Stimulated activated CD4-positive, alpha-beta T cell treated with anti-CD3 and anti-CD28 coated beads, Interleukin-15, amount 100 ng/mL, for 48 hours (primary cell): ENCODE measurements at places on chromosomes 2 and 18.
A peak's percentile ranks its signal among the peaks of the same experiment; 100 is the strongest.

- no peak for DNase-seq
Measured at GRCh38 chr2:61970807-61971556, 65.5 kb downstream of the COMMD1 start.

GRCh38 chr2:66432801-66433694, 1.9 kb upstream of the MEIS1 start:
- DNase-seq, result no peak

DNA sequence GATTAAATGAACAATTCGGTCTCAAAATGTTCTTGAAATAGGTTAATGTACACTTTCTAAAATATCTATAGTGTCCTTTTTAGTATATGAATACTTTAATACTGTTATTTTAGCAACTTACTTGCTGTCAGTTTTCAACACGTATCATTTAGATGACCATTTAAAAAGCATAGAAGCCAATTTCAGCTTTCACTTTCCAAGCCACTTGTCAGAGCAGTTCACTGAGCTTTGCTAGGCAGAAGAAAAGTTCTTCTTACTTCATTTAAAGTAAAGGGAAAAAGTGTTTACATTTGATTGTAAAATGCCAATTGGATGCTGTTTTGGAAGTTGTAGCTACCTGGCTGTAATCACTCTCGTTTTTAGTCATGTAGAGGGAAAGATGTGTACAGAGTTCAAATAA, 126.0 kb downstream of the KCNH7 start:
- no peak for DNase-seq

GRCh38 chr18:38526922-38527321, 961.3 kb upstream of the CELF4 start:
- no peak for DNase-seq

DNA sequence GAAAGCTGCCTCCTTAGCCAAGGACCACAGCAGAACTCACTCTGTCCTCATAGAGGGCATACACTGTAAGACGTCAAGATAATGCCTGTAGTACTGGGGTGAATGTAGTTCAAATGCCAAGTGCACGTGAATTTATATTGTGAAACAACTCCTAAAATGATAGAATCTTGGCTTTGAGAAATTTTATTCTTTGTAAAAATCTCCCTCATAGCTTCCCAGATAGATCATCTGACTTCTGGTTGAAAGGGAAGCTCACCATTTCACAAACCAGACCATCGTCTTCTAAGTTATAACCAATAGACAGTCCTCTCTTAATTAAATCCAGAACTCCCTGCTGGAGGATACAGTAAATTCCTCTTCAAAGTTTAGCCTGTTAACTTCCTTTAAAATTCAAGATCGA, 110.9 kb upstream of the MSTN start:
- no peak for DNase-seq

DNA sequence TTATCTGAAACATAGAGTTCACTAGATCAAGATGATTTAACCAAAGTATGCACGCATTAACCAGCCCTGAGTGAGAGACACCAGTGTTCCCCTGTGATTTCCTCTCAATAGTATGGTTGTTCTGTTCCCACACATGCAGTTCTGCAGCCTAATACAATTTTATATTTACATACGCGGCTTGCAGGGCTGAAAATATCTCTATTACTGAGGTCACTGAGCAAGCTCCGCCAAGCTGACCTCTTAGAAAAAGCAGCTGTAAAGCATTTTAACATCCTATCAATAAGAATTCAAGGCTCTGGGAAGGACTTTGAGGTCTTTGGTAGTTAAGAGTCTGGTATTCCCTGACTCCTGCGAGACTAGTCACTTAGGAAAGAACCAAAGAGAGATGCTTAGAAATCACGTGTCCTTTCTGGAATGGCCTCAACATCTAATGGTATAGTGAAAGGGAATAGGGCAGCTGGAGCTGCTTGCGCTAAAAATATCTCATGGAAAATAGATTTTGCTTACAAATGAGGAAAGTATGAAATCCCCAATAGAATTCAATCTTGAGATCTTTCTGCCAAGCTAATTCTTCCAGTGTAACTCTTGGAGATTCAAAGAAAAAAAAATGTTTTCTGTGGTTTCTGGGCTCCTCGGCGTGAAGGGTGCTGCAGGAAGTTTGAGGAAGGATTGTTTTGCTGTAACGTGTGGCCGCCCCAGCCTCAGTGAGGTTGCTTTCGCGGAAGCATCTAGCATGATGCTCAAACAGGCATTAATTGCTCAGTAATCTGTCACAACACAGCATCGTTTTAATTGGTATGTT, 59.2 kb downstream of the DOCK10 start:
- no peak for DNase-seq

DNA sequence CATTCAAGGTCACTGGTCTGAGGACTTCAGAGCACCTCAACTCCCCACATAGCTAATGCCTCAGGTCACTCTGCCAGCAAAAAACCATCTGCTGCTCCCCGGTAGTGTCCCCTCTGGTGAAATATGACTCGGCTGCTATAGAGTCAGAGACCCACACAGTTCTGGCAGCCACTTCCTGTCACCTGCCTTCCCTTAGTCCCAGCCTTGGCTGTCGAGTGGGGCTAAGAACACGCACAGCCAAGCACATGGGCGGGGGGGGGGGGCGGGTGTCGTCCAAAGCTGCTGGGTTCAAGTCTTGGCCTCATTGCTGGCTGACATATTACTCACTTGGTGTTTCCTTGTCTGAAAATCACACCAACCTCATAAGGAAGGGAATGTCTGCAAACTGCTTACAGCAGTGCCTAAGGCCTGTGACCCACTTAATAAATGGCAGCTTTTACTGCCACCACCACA, 37.5 kb downstream of the POLR1A start:
- DNase-seq, result no peak

GRCh38 chr2:23476786-23477185, 91.8 kb downstream of the KLHL29 start:
- DNase-seq, result no peak

DNA sequence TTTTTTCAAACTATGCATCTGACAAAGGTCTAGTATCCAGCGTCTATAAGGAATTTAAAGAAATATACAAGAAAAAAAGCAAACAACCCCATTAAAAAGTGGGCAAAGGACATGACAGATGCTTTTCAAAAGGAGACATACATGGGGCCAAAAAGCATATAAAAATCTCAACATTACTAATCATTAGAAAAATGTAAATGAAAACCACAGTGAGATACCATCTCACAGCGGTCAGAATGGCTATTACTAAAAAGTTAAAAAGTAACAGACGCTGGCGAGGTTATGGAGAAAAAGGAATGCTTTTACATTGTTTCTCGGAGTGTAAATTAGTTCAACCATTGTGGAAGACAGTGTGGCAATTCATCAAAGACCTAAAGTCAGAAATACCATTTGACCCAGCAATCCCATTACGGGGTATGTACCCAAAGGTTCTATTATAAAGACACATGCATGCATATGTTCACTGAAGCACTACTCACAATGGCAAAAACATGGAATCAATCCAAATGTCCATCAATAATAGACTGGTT, 643.1 kb upstream of the LRRTM1 start:
- DNase-seq, result no peak

DNA sequence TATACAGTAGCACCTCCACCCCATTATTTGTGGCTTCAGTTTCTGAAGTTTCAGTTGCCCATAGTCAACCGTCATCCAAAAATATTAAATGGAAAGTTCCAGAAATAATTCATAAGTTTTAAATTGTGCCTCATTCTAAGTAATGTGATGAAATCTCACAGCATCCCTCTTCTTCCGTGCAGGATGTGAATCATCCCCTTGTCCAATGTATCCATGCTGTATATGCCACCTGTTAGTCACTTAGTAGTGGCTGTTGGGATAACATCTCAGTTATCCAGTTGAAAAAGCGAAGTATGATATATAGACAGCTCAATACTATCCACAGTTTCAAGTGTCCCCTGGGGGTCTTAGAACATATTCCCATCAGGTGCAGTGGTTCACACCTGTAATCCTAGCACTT, 119.1 kb upstream of the OTX1 start:
- DNase-seq, result no peak

DNA sequence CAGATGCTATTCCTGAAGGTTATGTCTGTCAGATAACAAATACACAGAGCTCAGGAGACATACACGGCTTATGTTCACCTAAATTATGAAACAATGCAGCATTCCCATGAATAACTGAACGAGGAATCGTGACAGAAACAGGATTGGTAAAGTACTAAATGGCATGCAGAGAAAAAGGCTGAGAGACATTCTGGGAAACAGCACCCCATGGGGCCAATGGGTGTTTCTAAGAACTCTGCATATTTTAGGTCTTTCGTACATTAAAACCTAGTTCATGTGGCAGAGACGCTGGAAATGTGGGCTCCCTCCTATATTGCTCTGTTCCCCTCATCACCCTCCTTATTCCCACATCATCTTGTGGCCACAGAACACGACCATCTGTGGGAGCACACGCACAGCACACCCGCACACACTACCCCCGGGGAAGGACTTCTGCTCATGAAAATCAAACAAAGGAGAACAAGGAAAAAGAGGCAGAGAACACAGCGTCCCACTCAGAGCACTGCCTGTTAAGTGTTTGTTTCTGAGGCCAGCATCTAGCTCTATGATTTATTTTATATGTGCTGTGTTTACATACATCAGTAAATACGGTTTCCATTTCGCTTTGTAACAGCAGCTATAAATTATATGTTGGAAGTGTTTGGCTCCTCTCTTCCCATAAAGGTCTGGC, 143.6 kb downstream of the AFF3 start:
- DNase-seq, result no peak

DNA sequence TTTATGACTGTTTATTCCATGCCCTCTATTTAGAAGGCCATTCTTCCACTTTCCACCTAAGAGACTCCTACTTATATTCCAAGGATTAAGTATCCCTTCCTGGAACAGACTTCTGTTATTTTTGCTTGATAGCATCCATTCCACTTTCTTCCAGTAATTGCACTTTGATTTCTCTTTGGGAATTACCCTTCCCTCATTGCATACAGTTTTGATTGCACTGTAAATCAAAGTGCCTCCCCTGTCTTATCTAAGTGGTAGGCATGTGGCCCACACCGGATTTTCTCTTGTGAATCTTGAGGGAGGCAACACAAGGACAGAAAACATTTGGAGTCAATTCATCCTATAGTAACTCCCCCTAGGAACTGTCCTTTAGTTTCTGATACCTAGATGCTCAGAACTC, 120.4 kb downstream of the PDE11A start:
- no peak for DNase-seq

DNA sequence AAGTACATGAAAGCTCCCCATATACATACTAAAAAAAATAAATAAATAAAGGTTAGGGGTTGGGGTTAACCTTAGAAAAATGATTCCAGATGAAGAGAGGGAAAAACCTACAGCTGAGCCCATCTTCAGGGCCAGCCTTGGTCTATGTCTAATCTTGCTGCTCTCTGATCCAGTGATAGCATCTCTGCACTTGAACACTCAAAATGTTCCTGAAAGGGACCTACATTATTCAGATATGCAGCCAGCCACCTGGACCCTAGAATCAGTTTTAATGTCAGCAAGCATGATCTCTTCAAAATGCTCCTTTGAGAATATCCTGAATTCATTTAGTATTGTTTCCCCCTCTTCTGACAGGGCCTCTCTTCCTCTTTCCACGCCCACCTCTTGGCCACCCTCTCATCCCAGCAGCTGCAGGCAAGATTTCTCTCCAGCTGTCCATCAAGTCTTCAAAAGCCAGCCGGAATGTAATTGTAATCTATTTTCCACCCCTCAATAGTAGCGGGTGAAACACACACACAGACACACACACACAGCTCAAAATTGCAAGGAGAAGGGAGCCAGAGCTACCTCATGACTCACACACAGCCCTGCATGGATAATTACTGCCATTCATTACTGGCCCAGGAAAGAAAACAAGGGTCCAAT, 135.5 kb downstream of the MYO3B start:
- no peak for DNase-seq

GRCh38 chr2:85250045-85250444, 77.7 kb downstream of the TGOLN2 start:
- no peak for DNase-seq

- DNase-seq, result peak; percentile 47
Measured at GRCh38 chr18:76405681-76406356, 89.2 kb downstream of the ZNF516 start.

- no peak for DNase-seq
Measured at GRCh38 chr2:127037476-127037875, 69.5 kb downstream of the BIN1 start.

DNA sequence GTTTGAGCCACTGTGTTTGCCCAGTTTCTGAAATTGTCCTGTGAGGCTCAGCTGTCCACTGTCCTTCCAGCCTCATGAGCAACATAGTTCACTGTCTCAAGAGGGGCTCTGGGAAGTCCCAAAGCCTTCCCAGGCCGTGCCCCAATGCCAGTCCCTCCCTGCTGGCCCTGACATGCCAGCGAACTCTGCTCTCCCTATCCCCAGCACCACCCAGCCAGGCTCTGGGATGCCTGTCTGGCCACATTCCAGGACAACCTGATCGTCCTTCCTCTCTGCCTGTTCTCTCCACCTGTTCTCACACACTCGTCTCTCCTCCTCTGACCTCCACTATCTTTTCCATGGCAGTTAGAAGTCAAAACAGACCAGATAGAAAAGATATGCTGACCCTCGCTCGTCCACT, 278.0 kb upstream of the ID2 start:
- no peak for DNase-seq

DNA sequence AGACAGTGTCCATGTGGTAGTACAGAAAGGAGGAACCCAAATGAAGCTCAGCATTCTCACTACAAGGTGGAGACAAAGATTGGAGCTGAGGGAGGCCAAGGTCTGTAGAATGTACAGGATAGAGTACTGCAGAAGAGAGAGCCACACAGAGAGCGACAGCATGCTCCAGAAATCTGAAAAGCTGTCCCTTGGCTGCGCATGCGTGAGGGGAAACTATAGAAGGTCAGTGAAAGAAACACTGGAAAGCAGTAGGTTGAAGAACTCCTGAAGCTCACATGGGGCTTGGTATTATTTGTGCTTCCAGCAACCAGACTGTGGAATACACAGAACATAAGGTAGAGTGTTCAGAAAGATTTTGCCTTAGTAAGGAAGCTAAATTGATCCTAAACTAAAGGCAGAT, 142.5 kb downstream of the TXNL1 start:
- no peak for DNase-seq

GRCh38 chr2:39942950-39943349, 163.9 kb upstream of the THUMPD2 start:
- DNase-seq, result no peak

- DNase-seq, result no peak
Measured at GRCh38 chr2:65277791-65278483, 50.3 kb downstream of the ACTR2 start.

GRCh38 chr18:27595113-27595838, 410.2 kb upstream of the CHST9 start:
- DNase-seq, result no peak

DNA sequence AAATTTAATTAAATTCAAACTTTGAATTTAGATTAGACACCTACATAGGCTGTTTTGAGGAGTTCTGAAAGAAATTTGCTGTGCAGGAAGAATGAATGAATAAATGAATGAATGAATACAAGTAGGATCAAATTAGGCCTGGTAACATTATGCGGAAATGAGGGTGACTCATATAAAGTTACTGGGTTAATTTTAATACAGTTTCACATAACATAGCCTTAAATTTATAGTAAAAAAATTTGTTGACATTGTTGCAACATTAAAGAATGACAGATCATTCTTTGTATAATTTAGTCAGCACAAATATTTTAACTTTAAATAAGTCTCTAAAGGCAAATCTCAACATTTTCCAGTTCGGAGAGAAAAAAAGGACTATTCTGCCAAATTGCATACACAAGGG, 1293.1 kb upstream of the SLC39A10 start:
- DNase-seq, result no peak

GRCh38 chr2:202848813-202849212, 22.8 kb downstream of the ICA1L start:
- no peak for DNase-seq
